ENCODE measurements at places on chromosomes 2 and 18. TPM values are rescaled to one million over a fixed set of nuclear protein-coding genes. Genes with fewer than 3 reads are reported as not detected.

The FBXO36 gene
- total RNA-seq, result 2.2 TPM

The ABCG5 gene
- not detected for total RNA-seq

The TEX51 gene
- total RNA-seq, result not detected

The PLB1 gene
- 0.90 TPM for total RNA-seq

GRCh38 chr2:55862673-55863390, 60.8 kb downstream of the EFEMP1 start:
- DNase-seq, result peak; percentile 100
- peak overlapping the region; percentile 100 for H3K27ac ChIP-seq
- H3K27me3 ChIP-seq, result no peaks in the 10 kb centered on the region
- H3K36me3 ChIP-seq, result peaks cover 5% of the 10 kb centered on the region

DNA sequence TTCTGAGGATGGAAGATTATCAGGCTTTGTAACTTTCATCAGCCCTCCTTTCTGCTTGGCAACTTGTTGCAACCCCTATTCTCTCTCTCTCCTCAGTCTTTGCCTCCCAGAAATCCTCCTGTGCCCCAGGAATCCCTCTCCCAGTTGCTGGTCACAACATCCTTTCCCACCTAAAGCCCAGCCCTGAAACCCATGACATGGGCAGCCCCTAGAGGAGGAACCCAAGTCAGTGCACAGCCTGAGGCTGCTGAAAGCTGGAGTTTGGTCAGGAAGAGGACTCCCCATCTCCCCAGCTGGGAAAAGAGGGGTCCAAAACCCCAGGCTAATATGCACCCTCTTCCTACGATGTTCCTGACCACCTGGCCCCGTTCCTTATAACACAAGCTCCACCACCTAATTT, 29.5 kb downstream of the PKDCC start:
- H3K4me1 ChIP-seq, result peaks cover 22% of the 10 kb centered on the region
- no peak overlapping the region for H3K4me3 ChIP-seq
- no peaks in the 10 kb centered on the region for H3K36me3 ChIP-seq
- no peak overlapping the region for H3K27ac ChIP-seq

DNA sequence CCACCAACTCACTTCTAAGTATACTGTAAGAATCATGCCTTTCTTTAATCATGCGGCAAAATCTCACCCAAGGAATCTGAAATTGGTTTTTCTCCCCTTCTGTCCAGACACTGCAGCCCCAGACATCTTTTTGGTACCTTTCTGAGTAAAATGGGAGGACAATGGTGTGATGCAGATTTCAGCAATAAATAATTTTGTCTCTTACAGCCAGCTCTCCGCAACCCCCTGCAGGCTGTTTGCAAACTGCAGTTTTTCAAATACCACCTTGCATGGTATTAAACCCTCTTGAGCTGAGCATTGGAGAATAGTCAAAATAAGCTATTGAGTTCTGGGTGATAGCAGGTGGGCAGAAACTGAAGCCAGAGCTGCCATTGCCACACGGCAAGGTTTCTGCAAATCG, 32.2 kb downstream of the GPR39 start:
- H3K36me3 ChIP-seq, result no peaks in the 10 kb centered on the region
- no peak overlapping the region for H3K4me3 ChIP-seq
- DNase-seq, result peak; percentile 55
- no peak overlapping the region for H3K27ac ChIP-seq
- H3K4me1 ChIP-seq, result peaks cover 4% of the 10 kb centered on the region

DNA sequence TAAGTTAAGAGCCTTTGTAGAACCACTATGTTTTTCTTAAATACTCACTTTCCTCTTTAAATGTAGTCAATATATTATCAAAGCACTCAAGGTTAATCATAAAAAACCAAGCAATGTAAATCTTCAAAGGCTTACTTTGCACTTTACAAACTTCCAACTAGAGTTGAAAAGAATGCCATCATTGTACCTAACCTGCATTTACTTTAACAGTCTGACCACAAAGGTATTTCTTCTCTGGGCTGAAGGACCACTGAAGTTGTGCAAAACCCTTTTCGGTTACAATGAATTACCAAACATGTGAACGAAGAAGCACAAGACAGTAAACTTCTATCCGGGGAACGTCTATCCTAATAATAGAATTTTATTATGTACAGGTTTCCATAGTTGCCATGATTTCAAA, 3.0 kb downstream of the HNRNPLL start:
- H3K4me1 ChIP-seq, result peaks cover 11% of the 10 kb centered on the region
- peak overlapping the region; percentile 28 for H3K4me3 ChIP-seq
- peaks cover 2% of the 10 kb centered on the region for H3K36me3 ChIP-seq
- H3K27me3 ChIP-seq, result no peaks in the 10 kb centered on the region
- H3K27ac ChIP-seq, result no peak overlapping the region
- DNase-seq, result no peak

DNA sequence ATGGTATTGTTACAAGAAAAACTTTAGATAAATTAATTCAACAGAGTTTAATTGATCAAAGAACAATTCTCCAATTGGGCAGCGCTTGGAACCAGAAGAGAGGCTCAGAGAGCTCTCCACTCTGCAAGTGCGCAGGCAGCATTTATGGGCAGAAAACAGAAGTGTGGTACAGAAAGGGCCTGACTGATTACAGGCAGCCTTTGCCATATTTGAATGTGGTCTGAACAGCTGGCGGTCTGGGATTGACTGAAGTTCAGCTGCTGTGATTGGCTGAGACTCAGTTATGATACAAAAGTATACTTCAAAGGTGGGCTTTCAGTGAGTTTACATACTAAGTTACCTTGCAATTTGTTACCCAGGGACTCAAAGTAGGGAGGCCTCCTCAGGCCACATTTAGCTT, 301.3 kb upstream of the ID2 start:
- no peaks in the 10 kb centered on the region for H3K36me3 ChIP-seq
- no peak for DNase-seq
- H3K4me3 ChIP-seq, result no peak overlapping the region
- no peak overlapping the region for H3K27ac ChIP-seq

DNA sequence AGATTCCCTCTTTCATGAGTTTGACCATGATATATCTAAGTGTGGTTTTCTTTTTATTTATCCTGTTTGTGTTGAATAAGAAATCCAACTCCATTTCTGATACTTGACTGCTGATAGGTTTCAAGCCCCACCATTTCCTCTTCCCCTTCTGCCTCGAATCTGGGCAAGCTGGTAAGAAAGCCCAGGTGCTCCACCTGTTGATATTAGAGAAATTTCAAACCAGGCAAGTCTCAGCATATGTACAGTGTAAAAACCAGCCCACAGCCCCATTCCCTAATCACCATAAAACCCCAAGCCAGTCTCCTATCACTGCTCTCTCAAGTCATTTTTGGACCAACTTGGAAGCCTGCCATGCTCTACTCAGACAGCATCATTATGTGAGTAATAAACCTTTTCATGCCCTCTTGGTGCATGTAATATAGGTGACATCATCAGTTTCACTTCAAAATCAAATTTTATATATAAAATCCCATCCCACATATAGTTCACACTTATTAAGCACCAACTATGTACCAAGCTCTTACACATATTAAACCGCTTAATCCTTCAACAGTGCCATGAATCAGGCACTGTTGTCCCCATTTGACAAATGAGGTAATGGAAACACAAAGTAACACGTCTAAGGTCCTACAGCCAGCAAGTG, 46.6 kb downstream of the SMAD2 start:
- H3K4me1 ChIP-seq, result peaks cover 10% of the 10 kb centered on the region
- no peak overlapping the region for H3K27ac ChIP-seq
- no peaks in the 10 kb centered on the region for H3K27me3 ChIP-seq
- H3K4me3 ChIP-seq, result no peak overlapping the region

DNA sequence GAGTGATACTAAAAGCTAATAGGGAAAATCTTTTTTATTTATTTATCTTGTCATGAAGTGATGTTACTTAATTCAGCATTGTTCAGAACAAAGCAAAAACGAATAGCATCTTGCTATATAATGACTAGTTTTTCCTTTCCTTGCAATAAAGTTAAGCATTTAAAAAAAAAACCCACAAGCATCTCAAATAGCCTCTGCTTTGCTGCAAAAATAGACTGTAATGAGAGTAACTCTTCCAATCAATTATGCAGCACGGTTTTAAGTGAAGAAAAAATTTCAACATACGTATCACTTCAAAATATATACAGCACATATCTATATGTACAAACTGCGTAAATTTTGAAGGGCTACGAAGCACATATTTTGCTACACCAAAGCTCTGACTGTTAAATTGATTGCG, 153.3 kb upstream of the VRK2 start:
- H3K27me3 ChIP-seq, result no peaks in the 10 kb centered on the region
- no peak for DNase-seq
- H3K4me3 ChIP-seq, result no peak overlapping the region
- H3K4me1 ChIP-seq, result peaks cover 2% of the 10 kb centered on the region
- no peaks in the 10 kb centered on the region for H3K36me3 ChIP-seq

GRCh38 chr2:43044093-43044681, 182.2 kb downstream of the ZFP36L2 start:
- no peaks in the 10 kb centered on the region for H3K36me3 ChIP-seq
- peaks cover 32% of the 10 kb centered on the region for H3K4me1 ChIP-seq
- no peaks in the 10 kb centered on the region for H3K27me3 ChIP-seq

DNA sequence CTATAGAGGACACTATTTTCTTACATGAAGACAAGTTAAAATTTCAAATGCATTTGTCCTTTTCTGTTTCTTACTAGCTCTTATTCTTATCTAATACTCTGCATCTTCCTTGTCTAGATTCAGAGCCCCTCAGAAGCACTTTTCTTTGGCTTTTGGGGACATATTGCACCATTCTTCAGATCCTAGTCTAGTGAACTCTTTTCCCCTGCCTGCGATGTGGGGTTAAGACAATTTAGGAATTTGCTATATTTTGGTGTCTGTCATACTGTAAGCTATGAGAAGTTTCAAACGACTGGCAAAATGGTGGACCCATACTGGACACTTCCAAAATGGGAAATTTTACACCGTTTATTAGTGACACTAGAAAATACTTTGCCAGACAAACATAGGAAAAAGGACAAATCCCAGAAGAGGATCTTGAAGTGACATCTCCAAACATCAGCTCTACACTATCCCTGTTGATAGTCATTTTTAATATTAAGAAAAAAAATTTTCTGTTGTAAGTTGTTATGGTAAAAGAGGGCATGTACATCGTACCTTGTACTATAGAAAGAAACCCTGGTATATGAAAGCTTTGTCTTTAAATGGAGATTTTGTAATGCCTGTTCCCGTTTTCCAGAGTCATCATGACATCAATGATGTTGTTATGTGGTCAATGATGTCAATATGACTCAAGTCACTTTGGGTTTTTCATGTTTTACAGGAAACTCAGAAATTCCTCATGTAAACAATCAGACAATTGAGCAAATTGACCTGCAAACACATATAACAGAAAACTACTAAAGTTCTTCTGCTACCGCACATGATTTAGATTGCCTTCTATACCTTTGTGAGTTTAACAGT, 4.4 kb upstream of the KYNU start:
- H3K36me3 ChIP-seq, result no peaks in the 10 kb centered on the region
- peak; percentile 97 for DNase-seq
- peaks cover 6% of the 10 kb centered on the region for H3K4me1 ChIP-seq
- H3K27ac ChIP-seq, result peak overlapping the region; percentile 93
- H3K4me3 ChIP-seq, result no peak overlapping the region
- H3K27me3 ChIP-seq, result no peaks in the 10 kb centered on the region

GRCh38 chr2:8116661-8117060, 565.2 kb upstream of the ID2 start:
- peaks cover 10% of the 10 kb centered on the region for H3K27me3 ChIP-seq
- no peak overlapping the region for H3K27ac ChIP-seq
- no peak overlapping the region for H3K4me3 ChIP-seq
- H3K36me3 ChIP-seq, result no peaks in the 10 kb centered on the region

DNA sequence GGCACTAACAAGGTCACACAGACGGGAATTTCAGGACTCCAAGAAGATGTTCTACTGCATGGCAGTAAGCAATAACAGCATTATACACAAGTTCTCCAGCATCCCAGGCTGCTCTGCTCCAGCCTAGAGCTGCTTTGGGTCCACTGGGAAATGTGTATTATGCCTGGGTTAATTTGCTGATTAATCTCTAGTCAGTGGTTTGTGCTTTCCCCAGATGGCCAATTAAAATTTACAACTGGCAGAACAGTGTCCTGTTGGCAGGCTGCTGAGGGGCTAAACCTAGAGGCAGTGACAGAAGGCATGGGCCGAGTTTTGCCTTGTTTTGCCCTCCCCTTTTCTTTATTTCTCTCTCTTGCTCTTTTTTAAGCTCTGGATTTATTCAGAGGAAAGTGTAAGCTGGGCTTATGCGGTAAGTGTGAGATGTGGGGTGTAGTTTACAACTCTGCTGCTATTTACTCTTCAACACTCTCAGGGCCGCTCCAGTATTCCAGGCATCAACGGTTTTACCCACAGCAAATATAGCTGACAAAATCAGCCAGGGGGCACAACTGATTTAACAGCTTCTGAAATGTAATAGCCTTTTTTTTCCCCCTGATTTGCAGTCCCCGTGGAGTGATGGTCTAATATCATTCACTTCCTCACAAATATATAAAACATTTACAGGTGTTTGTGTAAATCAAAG, 348.0 kb downstream of the GPD2 start:
- H3K27me3 ChIP-seq, result no peaks in the 10 kb centered on the region
- no peak overlapping the region for H3K4me3 ChIP-seq
- H3K36me3 ChIP-seq, result no peaks in the 10 kb centered on the region
- no peak for DNase-seq
- no peaks in the 10 kb centered on the region for H3K4me1 ChIP-seq

DNA sequence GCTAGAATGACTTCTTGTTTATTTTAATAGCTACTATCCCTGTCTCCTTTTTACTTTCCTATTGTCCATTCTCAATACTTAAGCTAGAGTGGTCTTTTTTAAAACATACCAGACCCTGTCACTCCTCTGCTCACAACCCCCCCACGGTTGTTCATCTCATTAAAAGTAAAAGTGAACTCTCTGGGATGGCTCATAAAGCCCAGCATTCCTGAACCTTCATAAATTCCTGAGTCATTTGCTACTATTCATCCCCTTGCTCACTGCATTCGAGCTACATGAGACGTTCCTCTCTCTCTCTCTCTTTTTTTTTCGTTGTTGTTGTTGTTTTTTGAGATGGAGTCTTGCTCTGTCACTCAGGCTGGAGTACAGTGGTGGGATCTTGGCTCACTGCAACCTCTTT, 148.7 kb upstream of the DSEL start:
- peaks cover 6% of the 10 kb centered on the region for H3K4me1 ChIP-seq
- no peak overlapping the region for H3K27ac ChIP-seq
- no peaks in the 10 kb centered on the region for H3K36me3 ChIP-seq
- no peaks in the 10 kb centered on the region for H3K27me3 ChIP-seq

- H3K4me3 ChIP-seq, result no peak overlapping the region
- H3K36me3 ChIP-seq, result no peaks in the 10 kb centered on the region
- H3K27ac ChIP-seq, result 0 out of 2 replicates have a peak overlapping the region, but pooled peaks have one; percentile 34
- peaks cover 12% of the 10 kb centered on the region for H3K4me1 ChIP-seq
These were observed 29.9 kb upstream of the EIF2AK3 start for GRCh38 chr2:88657131-88657530.
